Activated CD4-positive, alpha-beta memory T cell treated with anti-CD3 and anti-CD28 coated beads for 36 hours (primary cell): ENCODE measurements at places on chromosomes 12 and 14. TPM values are rescaled to one million over a fixed set of nuclear protein-coding genes. Genes with fewer than 3 reads are reported as not detected.

DNA sequence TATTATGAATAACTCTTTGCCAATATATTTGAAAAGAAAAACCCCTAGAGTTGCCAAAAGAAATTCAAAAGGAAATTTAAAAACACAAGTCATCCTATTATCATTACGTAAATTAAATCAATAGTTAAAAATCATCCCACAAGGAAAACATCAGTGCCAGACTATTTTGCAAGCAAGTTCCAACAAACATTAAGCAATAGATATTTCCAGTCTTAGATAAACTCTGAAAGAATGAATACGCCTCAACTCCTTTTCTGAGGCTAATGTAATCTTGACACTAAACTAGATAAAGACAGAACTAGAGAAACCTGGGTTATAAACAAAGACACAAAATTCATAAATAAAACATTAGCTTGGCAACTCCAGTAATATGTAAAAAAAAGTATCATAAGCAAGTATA is 245.9 kb downstream of the FOXN3 start:
- H3K4me3 ChIP-seq: no peak overlapping the region
- peaks cover 26% of the 10 kb centered on the region for H3K36me3 ChIP-seq
- DNase-seq: no peak
- H3K27ac ChIP-seq: no peak overlapping the region
- H3K4me1 ChIP-seq: no peaks in the 10 kb centered on the region

DNA sequence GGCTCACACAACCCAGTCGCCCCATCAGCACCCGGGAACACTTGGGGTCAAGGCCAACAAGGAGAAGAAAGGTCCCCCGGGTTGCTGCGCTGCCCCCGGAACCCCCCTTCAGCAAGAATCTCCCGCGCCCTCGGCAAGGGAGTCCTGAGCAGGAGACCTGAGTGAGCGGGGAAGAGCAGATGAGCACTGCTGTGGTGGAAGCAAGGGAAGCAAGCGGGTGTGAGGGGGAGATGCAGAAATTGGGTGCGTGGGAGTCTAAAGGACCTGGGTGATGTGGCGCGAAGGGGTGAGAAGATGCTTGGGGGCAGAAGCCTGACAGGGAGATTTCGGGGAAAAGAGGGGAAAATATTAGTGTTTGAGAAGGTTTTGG is 105.5 kb upstream of the PRB2 start:
- peaks cover 5% of the 10 kb centered on the region for H3K4me1 ChIP-seq
- peaks cover 45% of the 10 kb centered on the region for H3K27me3 ChIP-seq
- H3K4me3 ChIP-seq: no peak overlapping the region
- no peak overlapping the region for H3K27ac ChIP-seq

BDKRB2 gene
- total RNA-seq: 0.12 TPM

- DNase-seq: peak; percentile 93
- H3K27ac ChIP-seq: peak overlapping the region; percentile 70
- no peaks in the 10 kb centered on the region for H3K36me3 ChIP-seq
- peak overlapping the region; percentile 14 for H3K4me3 ChIP-seq
- H3K4me1 ChIP-seq: peaks cover 28% of the 10 kb centered on the region
Measured at GRCh38 chr14:76904740-76905569, 78.7 kb downstream of the LRRC74A start.

ESR2 gene
- 0.17 TPM for total RNA-seq

DNA sequence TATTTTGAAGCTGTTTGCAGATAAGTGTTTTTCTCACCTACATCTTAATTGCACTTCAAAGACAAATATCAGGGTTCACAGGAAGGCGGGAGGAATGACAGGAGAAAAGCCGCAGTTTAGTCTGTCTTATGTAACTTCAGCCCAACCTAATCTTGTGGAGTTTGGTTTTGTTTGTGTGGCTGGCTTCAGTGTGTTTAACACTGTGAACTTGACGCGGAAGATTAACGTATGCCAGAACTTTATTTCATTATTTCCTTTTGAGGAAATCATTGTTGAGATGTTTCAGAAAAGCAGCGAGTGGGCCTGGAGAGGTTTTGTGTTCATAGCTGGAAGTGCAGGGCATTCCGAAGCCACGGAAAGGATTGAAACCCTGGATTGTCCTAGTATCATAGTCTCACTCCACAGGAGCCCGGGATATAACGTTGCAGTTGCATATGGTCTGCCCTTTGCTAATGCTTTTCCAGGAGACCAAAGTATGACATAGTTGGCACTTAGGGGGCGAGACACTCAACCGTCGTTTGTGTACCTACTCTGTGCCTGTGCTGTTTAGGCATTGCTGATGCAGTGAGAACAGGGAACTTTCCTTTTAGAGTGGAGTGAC is 2.0 kb downstream of the PELI2 start:
- H3K27me3 ChIP-seq: peaks cover 11% of the 10 kb centered on the region
- DNase-seq: no peak
- peak overlapping the region; percentile 79 for H3K4me3 ChIP-seq
- H3K36me3 ChIP-seq: no peaks in the 10 kb centered on the region
- peaks cover 47% of the 10 kb centered on the region for H3K4me1 ChIP-seq

DNA sequence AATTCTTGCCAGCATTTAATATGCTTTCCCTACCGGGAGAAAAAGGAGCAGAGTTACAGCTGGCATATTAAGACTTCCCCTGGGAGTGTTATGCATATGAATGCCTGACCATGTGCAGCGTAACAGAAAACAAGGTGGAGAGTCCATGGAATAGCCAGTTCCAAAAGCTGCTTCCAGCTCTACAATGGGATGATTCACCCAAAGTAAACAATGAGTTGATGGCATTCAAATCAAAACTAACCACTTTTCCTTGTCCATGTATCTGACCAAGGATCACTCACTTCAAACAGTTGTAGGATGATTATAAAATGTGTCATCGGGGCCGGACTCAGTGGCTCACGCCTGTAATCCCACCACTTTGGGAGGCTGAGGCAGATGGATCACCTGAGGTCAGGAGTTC is 48.1 kb upstream of the BICDL1 start:
- no peaks in the 10 kb centered on the region for H3K36me3 ChIP-seq
- H3K27me3 ChIP-seq: peaks cover 6% of the 10 kb centered on the region
- no peak for DNase-seq
- H3K4me3 ChIP-seq: no peak overlapping the region
- H3K4me1 ChIP-seq: peaks cover 2% of the 10 kb centered on the region
- no peak overlapping the region for H3K27ac ChIP-seq

GRCh38 chr14:39175445-39176262 is 600 bp downstream of the PNN start:
- peaks cover 32% of the 10 kb centered on the region for H3K36me3 ChIP-seq
- H3K4me3 ChIP-seq: peak overlapping the region; percentile 89
- peak; percentile 55 for DNase-seq
- no peaks in the 10 kb centered on the region for H3K27me3 ChIP-seq
- H3K27ac ChIP-seq: peak overlapping the region; percentile 95
- H3K4me1 ChIP-seq: peaks cover 33% of the 10 kb centered on the region

IL26 gene
- 2.1 TPM for total RNA-seq

GRCh38 chr14:58131386-58131785 is 20.6 kb downstream of the ARMH4 start:
- no peaks in the 10 kb centered on the region for H3K36me3 ChIP-seq
- H3K27me3 ChIP-seq: no peaks in the 10 kb centered on the region
- no peaks in the 10 kb centered on the region for H3K4me1 ChIP-seq
- no peak overlapping the region for H3K4me3 ChIP-seq
- H3K27ac ChIP-seq: no peak overlapping the region

DNA sequence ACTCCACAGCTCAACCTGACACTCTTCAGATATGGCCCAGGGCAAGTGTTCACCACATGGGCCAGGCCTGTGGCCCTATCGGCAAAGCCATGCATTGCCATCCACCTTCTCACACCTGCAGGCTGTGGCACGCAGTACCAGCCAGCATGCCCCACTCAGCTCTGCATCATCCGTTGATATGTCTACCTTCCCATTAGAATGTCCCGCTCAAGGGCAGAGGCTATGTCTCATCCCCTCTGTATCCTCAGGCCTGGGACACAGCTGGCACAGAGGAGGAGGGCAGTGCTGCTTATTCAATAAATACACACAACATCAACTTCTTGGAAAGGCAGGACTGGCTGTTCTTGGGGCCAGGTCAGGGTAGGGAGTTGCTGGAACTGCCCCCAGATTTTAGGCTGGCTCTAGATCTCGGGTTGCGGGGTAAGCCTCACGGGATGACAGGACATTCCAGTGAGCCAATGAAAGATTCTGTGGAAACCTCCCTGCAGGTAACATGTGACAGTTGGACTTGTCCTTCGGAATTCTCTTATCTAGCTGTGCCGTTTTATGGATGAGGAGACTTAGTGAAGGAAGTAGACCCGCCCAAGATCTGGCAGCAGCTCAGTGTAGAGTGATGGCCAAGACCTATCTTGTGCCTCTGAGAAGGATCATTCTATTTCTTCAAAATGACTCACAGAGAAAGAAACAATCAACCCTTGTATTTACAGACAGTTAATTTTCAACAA is 25.6 kb downstream of the SYNE3 start:
- no peak for DNase-seq
- H3K36me3 ChIP-seq: peaks cover 12% of the 10 kb centered on the region
- H3K4me1 ChIP-seq: peaks cover 58% of the 10 kb centered on the region
- H3K27me3 ChIP-seq: no peaks in the 10 kb centered on the region

LRRC9 gene
- not detected for total RNA-seq

GRCh38 chr14:34983148-34983760 is 462 bp downstream of the SRP54 start:
- no peaks in the 10 kb centered on the region for H3K27me3 ChIP-seq
- peaks cover 11% of the 10 kb centered on the region for H3K36me3 ChIP-seq
- peaks cover 23% of the 10 kb centered on the region for H3K4me1 ChIP-seq

IRAK3 gene
- 0.46 TPM for total RNA-seq

- H3K4me1 ChIP-seq: peaks cover 84% of the 10 kb centered on the region
- DNase-seq: peak; percentile 80
- peaks cover 61% of the 10 kb centered on the region for H3K36me3 ChIP-seq
- H3K4me3 ChIP-seq: peak overlapping the region; percentile 49
- peak overlapping the region; percentile 97 for H3K27ac ChIP-seq
Measured at GRCh38 chr12:12467688-12468261, 94.9 kb downstream of the DUSP16 start.

- no peak overlapping the region for H3K4me3 ChIP-seq
- DNase-seq: no peak
- no peaks in the 10 kb centered on the region for H3K36me3 ChIP-seq
- H3K27ac ChIP-seq: no peak overlapping the region
- H3K4me1 ChIP-seq: no peaks in the 10 kb centered on the region
Measured at GRCh38 chr14:84482256-84483071, 1047.5 kb upstream of the FLRT2 start.

GRCh38 chr12:40170593-40170992 is 54.2 kb upstream of the LRRK2 start:
- H3K27me3 ChIP-seq: peaks cover 12% of the 10 kb centered on the region
- peaks cover 11% of the 10 kb centered on the region for H3K4me1 ChIP-seq
- H3K4me3 ChIP-seq: no peak overlapping the region
- H3K36me3 ChIP-seq: no peaks in the 10 kb centered on the region
- DNase-seq: no peak

- H3K4me1 ChIP-seq: no peaks in the 10 kb centered on the region
- no peaks in the 10 kb centered on the region for H3K36me3 ChIP-seq
- DNase-seq: no peak
- H3K4me3 ChIP-seq: no peak overlapping the region
Measured at GRCh38 chr12:8628731-8629130, 16.1 kb upstream of the AICDA start.

DNA sequence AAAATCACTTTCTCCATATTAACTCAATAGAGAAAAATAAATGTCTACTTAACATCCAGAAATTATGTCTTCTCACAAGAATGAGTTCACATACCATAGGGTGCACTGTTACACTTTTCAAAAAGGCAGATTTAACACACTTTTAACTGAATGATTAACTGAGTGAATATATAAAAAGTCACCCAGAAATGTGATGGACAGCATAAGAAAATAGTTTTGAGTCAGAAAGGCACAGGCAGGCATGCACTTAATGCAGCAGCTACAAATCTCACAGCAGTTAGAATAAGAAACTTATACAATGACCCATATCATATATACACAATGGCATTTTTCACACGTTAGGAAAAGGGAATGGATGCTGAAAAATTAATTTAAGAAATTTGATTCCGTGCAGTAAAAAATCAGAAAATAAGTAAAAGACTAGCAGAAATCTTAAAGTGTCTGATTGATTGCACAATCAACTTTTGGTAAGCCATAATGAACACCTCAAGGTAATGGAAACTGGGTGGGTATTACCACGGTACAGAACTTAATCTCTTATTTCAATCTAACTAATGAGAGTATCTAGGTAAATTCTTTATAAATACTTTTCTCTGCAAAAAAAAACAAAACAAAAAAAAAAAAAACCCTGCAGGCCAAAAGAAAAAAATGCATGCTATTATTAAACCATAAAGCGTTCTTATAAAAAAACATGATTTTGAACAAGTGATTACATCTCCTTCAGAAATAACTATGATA is 3.5 kb downstream of the MED13L start:
- peaks cover 5% of the 10 kb centered on the region for H3K36me3 ChIP-seq
- no peak overlapping the region for H3K27ac ChIP-seq
- no peaks in the 10 kb centered on the region for H3K27me3 ChIP-seq
- DNase-seq: no peak
- H3K4me3 ChIP-seq: no peak overlapping the region

SERPINA5 gene
- not detected for total RNA-seq

SLC6A12 gene
- total RNA-seq: not detected

DNA sequence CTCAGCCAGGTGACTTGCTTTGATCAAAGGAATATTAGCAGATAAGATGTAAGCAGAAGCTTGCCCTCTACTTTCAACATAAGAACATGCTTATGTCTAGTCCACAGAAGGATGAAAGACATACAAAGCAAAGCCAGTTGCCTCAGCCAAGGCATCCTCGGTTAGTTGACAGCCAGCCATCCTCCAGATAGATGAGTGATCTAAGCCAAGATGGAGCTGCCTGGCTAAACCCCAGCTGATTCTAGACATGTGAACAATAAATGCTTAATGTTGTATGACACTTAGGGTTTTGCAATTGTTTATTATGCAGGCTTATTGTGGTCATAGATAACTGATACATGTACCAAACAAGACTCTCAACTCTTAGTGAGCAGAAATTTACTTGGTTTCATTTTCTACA is 157.6 kb upstream of the TMTC2 start:
- H3K27ac ChIP-seq: no peak overlapping the region
- DNase-seq: no peak
- no peak overlapping the region for H3K4me3 ChIP-seq
- no peaks in the 10 kb centered on the region for H3K4me1 ChIP-seq

CTSG gene
- total RNA-seq: not detected

GRCh38 chr12:3363608-3364007 is 127.4 kb upstream of the PRMT8 start:
- H3K4me1 ChIP-seq: no peaks in the 10 kb centered on the region
- no peak for DNase-seq
- H3K27me3 ChIP-seq: peaks cover 31% of the 10 kb centered on the region
- no peak overlapping the region for H3K4me3 ChIP-seq
- no peak overlapping the region for H3K27ac ChIP-seq

DNA sequence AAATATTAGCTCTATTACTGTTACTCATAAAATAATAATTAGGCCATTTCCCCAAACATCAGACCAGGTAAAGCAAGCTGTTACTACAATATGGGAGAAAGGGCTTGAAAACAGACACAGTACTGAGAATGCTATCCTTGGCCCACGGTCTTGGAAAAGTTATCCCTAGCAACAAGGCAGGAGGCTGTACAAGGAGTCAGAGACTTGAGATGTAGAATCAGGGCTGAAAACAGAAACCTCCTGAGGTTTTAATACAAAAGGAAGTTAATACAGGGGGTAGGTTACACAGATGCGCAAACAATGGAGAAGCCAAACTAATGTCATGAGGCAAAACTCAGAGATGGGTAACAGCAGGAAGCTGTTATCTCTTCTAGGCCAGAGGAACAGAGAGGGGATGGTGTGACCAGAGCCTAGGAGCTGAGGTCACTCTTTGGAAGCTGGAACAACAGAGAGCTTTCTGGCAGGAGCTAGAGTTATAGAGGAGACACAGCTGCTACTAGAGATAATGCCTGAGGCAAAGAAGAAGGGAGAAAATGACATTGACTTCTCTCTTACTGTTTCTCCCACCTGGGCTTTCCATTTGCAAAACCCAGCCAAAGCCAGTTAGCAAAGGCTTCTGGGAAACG is 248.8 kb downstream of the SUDS3 start:
- H3K27me3 ChIP-seq: no peaks in the 10 kb centered on the region
- no peak overlapping the region for H3K27ac ChIP-seq
- no peak for DNase-seq
- H3K4me3 ChIP-seq: no peak overlapping the region
- no peaks in the 10 kb centered on the region for H3K4me1 ChIP-seq
- no peaks in the 10 kb centered on the region for H3K36me3 ChIP-seq
